ENCODE measurements at places on chromosomes 16 and 17.

DNA sequence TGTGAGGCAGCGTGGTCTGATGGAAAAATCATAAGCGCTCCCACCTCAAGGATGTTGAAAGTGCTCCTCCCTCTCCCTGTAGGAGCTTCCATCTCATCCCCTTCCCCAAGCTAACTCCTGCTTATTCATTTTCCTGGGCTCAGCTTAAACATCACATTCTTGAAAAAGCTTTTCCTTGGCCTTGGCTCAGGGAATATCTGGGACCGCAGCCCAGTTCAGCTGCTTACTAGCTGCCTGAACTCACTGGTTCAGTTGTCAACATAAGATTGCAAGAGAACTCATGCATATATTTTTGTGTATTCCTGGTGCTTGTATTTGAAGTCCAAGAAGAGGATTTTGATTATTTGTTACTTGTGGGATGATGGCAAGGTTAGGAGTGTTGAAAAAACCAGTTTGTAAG is 91.5 kb downstream of the UTP18 start:
- no peak for DNase-seq

- DNase-seq: no peak
Measured at GRCh38 chr17:9725575-9725974, 65.8 kb downstream of the DHRS7C start.

DNA sequence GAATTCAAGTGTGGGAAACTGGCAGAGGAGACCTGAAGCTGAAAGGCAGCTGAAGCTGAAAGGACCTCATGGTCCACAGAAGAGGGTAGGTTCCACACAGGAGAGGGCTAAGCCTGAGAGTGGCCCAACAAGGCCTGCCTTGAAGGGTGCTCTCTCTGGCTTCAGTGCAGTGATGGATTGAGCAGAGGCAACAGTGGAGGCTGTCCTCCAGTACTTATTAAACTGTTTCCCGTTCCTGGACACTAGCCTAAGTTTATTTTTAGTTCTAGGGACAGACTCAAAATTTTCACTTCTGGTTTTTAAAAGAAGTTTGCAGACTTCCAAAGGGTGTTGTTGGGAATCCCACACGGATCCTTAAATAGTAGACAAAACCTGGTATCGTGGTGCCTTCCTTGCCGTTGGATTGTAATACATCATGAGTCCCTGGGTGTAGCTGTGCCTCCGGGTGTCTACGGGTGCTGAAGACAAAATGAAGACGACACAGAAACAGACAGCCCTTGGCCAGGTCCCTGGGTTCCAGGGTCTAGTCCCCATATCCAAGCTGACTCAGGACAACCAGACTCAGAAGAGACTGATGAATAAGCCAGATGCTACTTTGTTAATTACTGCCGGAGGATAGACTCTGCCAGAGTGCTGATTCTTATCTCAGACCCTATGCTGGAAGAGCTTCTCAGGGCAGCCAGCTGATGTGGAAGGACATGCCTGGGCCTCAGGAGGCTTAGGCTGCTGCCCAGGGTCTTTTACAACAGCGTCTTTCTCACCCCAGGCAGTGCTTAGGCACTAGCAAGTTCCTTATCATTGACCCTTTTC is 7.1 kb upstream of the CMTM4 start:
- DNase-seq: no peak

DNA sequence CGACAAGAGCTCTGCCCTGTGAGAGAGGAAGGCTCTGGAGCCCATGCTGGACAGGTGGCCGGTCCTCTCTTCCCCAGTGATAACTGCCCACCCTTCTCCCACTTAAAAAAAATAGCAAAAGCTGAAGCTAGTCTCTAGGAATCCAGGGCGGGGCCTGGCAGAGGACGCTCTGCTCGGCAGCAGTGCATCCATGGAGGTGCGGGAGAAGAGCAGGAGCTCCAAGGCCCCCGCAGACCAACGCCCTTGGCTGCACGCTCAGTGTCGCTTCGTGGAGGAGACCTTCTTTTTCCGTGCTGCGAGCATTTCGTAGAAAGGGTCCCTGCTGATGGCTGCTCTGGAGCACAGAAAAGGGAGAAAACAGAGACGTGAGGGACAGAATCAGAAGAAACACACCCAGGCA is 98.6 kb upstream of the DNAH17 start:
- no peak for DNase-seq

DNA sequence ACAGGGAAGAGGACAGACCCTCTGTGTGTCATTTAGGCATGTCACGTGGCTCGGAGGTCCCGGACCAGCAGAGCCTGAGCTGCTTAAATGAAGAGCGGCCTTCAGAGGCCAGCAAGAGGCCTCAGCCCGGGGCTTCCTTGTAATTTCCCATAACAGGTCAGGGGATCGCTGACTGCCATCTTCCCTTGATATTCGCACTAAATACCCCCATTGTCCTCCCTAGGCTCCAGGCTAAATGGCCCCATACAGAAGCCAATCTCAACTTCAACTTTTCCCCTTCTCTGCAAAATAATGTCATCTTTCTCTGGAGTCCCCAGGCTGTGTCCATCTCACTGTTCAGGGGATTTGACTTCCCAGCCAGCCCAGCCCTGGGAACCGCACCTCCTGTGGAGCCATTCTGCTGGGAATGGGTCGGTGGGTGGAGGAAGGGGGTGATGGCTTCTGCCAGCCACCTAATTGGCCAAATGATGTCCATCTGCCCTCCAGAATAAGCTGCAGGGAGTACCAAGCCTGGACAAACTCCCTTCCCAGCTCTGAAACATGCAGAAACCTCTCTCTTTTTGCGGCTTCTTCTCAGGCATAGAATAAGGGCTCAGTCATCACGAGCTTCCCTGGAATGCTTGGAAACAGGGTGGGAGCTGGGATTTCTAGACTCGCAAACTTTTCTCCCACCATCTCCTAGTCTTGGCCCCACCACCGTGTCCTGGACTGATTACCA is 129.9 kb downstream of the SDK2 start:
- DNase-seq: no peak

- no peak for DNase-seq
Measured at GRCh38 chr17:74770498-74771318, 5.4 kb downstream of the NAT9 start.

GRCh38 chr17:30021708-30022317 is 80.4 kb downstream of the EFCAB5 start:
- DNase-seq: peak; percentile 14

GRCh38 chr17:82332669-82333278 is 792 bp downstream of the SECTM1 start:
- no peak for DNase-seq

DNA sequence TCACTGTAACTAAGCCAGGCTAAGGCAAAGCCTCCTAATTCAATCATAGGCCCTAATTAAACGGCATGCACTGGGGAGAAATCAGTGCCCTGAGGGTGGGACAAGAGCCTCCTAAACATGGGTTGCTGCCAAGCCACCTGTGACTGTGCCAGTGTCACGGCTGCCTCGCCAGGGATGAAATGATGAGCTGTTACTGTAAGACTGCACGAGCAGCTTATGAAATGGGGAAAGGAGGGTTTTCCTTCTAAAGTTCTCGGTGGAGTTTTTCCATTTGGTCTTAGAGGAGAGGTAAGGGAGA is 12.7 kb downstream of the TMEM11 start:
- DNase-seq: no peak

DNA sequence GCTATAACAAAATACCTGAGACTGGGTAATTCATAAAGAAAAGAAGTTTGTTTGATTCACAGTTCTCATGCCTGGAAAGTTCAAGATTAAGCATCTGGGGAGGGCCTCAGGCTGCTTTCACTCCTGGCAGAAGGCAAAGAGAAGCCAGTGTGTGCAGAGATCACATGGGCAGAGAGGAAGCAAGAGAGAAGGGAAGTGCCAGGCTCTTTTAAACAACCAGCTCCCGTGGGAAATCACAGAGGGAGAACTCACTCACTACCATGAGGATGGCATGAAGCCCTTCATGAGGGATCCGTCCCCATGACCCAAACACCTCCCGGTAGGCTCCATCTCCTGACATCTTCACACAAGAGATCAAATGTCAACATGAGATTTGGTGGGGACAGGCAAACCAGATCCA is 501.6 kb downstream of the MAF start:
- no peak for DNase-seq

GRCh38 chr16:55992551-55992950 is 117.4 kb upstream of the CES5A start:
- no peak for DNase-seq

DNA sequence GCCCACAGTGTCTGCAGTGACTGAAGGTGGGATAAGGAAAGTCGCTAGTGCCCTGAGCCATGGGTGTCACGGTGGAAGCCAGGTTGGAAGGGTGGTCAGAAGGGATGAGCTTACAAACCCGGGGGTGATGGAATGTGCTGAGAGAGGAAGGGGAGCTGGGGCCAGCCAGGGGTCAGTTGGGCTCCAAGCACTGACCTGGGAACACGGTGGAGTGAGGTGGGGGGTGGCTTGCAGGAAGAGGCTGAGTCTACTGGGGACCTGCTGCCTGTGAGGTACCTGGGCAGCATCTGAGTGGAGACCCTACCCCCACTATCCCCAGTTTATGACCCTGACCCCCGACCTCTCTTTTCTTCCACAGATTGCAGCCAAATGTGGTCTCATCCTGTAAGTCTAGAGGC is 3.1 kb downstream of the TMEM92 start:
- no peak for DNase-seq

- DNase-seq: peak; percentile 33
Measured at GRCh38 chr16:28321700-28322411, 29.5 kb downstream of the SBK1 start.

- DNase-seq: no peak
Measured at GRCh38 chr16:17382949-17383863, 87.6 kb downstream of the XYLT1 start.

All from GM18507 (cell line).